ENCODE measurements at places on chromosomes 11 and 22.

- DNase-seq, result no peak
These were observed 566.6 kb downstream of the TMEM135 start for GRCh38 chr11:87604350-87604749.

GRCh38 chr22:44394246-44395117 is 81.7 kb upstream of the SHISAL1 start:
- no peak for DNase-seq

DNA sequence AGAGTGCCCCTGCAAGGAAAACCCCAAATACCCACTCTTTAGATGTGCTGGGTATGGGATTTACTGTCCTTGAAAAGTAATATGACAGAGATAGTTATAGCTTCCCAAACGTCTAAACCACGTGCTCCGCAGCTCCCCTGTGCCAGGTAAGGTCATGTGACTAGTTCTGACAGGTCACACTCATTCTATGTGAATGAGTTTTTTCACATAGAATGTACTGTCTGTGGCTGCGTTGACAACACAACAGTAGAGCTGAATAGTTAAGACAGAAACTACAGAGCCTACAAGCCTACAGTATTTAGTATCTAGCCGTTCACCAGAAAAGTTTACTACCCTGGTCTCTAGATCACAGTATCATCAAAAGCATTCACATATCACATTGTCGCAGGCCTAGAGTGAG is 236.2 kb downstream of the ETS1 start:
- DNase-seq, result no peak

DNA sequence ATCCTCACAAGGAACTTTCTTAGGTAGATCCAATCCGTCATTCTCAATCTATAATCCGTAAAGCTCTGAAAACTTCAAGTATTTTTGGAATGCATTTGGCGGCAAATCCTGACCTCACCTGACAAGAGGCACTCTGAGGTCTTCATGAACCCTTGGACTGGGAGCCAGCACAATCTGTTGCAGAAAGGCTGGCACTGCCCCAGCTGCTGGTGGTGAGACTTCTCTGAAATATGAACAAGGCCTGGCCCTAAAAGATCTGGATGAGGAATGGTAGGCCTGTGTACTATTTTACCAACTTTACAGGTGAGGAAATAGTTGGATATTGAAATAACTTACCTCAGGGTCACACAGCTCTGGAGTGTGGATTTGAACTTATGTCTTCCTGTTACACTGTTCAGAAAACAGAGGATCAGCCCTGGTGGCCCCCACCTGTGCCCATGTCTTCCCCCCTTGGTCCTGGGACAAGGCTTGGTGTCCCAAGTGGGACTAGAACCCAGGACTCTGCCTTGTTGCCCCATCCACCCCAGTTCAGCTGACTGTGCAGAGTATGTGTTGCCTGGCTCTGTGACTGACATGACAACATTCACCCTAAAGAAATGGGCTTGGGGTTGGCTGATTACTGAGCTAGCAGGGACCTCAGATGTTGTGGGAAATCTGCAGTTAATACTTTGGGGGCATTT is 471.4 kb downstream of the MN1 start:
- no peak for DNase-seq

DNA sequence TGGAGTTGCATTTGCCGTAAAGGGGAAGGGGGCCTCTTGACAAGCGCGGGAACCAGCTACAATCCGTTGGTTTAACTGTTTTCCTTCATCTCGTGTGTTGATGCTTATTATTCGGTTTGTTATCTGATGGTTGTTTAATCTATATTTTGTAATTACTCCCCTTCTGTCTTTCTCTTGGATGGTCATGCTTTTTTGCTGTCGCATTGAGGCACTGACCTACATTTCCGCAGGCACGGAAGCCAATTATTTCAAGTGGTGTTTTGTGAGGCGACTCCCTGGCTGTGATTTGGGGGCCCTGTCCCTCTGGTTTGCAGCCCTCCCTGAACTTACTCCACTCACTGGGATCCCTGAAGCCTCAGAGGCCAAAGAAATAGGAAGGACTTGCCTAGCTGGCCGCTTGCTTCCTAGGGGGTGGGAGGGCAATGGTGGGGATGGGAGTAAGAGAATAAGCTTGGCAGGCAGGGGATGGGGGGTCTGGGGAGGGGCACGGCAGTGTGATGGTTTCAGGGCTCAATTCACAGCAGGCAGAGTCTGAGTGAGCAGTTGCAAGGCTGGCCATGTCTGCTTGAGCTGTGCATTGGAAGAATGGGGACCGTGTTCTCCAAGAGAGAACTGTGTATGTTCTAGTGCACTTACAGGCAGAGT is 165.8 kb upstream of the B3GAT1 start:
- DNase-seq, result no peak

DNA sequence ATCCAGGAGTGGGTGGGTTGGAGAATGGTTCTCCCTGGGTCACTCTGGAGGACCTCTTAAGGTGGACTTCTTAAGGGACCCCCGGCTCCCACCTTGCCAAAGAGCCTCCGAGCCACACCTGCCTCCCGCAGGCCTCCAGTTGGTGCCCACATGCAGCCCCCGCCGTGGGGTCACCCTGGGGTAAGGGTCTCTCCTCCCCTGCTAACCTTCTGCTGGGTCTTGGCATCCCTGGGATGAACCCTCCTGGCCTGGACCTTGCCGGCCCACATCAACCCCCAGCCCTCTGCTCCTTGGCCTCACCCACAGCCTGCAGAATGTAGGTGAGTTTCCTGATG is 12.5 kb upstream of the MUC6 start:
- no peak for DNase-seq

- no peak for DNase-seq
These were observed 23.6 kb downstream of the LRRC74B start for GRCh38 chr22:21069375-21069774.

GRCh38 chr22:17171153-17172028 is 12.3 kb upstream of the HDHD5 start:
- DNase-seq, result peak; percentile 27

- DNase-seq, result no peak
These were observed 21.3 kb downstream of the PHF21A start for GRCh38 chr11:46099963-46100316.

- DNase-seq, result no peak
These were observed 5.5 kb downstream of the EHF start for GRCh38 chr11:34626393-34626792.

DNA sequence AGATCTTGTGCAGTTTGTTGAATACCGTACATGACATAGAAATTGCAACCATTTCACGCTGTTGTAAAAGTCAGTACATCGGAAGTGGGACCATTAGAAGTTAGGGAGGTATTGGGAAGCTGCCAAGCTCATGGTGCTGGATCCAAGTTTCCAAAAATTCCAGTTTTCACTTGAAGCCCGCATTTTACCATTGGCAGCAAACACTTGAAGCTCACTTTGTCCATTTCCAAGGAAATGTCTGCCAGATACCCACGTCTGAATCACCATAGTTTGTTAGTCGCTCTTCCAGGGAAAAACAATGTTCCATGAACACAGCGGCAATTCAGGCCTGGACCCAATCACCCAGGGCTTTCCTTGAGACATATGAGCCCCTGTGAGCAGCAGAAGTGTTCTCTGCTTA is 22.6 kb upstream of the PARVB start:
- DNase-seq, result no peak

DNA sequence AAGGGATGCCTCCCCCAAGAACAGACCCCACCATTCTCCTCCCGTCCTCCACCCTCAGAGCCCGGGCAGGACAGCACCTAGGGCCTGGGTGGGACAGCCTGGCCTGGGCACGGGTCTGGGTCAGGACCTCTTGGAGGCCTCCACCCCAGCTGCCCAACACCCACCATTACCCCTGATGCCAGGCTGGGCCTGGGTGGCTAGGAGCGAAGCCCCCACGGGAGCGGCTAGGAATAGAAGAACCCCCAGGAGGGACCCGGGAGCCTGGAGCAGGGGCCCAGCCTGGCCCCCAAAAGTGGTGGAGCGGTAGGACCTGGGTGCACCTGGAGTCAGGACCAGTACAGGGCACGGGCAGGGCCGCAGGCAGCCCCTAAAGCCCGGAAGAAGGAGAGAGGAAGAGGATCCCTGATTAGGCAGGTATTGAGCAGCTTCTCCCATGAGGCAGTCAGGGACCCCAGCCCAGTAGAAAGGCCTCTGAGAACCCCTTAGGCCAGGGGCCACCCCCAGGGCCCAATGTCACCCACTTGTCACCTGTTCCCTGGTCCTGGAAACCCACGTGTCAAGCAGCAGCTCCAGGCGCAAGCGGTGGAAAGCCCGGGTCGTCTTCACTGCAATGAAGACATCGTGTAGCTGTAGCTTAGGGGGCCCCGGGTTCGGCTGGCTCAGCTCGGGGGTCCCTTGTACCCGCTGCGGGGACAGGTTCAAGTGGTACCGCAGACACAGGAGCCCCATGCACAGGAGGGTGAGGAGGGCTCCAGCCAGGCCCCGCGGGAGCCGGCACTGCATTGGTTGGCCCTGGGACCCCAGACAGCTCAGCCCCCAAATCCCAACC is 575 bp downstream of the MFNG start:
- DNase-seq, result no peak
